ENCODE measurements at places on chromosomes 3 and 15.

- DNase-seq, result peak; percentile 71
Measured at GRCh38 chr15:33104212-33104611, 90.3 kb downstream of the FMN1 start.

DNA sequence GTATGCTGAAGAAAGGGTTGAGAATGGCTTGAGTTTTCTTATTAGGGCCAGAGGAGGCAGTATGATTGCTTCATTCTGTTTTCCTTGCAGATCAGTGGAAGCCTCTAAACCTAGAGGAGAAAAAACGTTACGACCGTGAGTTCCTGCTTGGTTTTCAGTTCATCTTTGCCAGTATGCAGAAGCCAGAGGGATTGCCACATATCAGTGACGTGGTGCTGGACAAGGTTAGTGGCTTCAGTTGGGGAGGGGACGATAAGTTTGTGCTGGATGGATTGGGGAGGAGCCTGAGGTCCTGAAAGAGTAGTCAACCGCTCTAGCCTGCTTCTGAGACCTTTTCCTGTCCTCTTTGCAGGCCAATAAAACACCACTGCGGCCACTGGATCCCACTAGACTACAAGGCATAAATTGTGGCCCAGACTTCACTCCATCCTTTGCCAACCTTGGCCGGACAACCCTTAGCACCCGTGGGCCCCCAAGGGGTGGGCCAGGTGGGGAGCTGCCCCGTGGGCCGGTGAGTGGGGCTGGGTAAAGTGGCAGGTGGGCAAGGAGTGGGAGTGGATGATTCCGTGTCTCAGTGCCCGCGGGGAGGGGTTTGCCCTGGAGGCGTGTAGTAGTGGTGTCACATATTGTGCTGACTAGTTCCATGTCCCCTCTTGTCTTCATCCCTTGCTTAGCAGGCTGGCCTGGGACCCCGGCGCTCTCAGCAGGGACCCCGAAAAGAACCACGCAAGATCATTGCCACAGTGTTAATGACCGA lies 8.5 kb downstream of the EIF4G1 start:
- no peak for DNase-seq

DNA sequence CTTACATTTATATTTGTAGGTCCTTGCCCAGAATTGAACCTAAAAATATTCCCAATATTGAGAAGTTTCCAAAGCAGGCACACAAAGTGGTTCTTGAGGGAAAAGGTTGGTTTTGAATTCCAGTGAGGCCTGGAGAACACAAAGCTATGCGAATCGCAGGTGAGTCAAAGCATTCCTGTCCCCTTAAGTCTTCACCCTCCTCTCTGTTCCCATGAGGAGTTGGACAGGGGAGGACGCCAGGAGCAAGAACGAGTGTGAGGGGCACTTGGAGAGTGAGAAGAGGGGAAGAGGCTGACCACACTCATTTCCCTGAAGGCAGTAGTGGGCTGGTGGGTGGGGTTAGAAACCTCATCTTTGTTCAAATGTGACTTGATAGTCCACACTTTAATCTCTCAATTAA lies 185.8 kb upstream of the EOMES start:
- DNase-seq, result no peak

- DNase-seq, result no peak
Measured at GRCh38 chr3:152499791-152500385, 231.2 kb downstream of the MBNL1 start.

DNA sequence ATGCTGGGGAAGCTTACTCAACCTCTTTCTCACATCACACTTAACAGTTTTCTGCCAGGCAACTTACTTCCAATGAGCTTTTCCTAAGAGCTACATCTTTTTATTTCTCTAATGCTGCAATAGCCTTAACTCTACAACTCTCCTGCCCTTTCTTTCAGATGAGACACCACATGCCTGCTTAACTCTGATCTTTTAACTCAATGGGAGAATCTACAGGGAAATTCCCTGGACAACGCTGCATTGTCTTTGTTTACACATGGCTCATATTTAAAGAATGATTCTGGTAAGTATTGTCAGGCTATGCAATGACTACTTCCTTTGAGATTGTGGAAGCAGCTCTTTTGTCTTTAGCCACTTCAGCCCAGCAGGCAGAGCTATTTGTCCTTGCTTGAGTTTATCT lies 353.1 kb upstream of the BCHE start:
- DNase-seq, result no peak

GRCh38 chr15:85766001-85766831 lies 28.5 kb downstream of the KLHL25 start:
- no peak for DNase-seq

DNA sequence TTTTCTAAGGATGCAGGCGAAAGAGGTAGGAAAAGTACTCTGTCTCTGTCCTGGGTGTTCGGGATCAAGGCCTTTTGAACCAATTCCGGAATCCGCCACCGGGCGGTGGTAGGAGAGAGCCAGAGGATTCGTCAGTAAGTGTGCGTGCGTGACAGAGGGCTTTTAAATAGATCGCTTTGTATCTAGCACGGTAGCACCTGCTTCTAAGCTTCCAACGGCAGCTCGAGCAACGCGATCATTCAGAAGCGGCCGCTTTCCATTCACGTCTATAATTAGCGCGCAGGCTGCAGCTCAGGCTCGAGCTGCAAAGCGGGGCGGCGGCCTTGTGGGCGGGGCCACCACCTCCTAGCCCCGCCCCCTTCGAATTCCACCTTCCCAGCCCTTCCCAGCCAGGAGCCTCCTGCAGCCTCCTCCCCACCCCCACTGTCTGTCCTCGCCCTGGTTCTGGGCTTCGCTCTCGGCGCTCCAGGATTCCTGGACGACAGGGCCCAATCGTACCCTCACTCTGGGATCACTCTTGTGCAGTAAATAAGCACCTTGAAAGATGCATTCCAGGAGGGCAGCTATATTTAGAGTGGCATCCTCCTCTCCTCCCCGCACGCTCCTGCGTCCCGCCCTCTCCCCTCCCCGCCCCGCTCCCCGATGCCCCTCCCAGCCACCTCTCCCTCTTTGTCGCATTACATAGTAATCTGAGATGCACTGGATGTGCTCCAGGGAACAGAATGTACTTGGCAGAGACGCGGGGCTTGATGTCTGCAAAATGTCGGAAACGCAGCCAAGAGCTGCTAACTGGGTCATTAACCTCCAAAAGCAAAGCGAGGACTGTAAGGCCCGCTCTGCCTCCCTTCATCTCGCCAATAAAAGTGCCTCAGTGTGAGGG lies 224.1 kb upstream of the TPRG1 start:
- peak; percentile 98 for DNase-seq

- no peak for DNase-seq
Measured at GRCh38 chr3:168002786-168003368, 92.8 kb downstream of the GOLIM4 start.

- peak; percentile 54 for DNase-seq
Measured at GRCh38 chr3:177385831-177386301, 188.6 kb upstream of the TBL1XR1 start.

DNA sequence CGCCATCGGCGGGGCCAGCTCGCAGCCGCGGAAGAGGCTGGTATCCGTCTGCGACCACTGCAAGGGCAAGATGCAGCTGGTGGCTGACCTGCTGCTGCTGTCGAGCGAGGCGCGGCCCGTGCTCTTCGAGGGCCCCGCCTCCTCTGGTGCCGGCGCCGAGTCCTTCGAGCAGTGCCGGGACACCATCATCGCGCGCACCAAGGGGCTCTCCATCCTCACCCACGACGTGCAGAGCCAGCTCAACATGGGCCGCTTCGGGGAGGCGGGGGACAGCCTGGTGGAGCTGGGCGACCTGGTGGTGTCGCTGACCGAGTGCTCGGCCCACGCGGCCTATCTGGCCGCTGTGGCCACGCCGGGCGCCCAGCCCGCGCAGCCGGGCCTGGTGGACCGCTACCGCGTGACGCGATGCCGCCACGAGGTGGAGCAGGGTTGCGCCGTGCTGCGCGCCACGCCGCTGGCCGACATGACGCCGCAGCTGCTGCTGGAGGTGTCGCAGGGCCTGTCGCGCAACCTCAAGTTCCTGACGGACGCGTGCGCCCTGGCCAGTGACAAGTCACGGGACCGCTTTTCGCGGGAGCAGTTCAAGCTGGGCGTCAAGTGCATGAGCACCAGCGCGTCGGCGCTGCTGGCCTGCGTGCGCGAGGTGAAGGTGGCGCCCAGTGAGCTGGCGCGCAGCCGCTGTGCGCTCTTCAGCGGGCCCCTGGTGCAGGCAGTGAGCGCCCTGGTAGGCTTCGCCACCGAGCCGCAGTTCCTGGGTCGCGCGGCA lies 1.8 kb downstream of the TLNRD1 start:
- DNase-seq, result peak; percentile 48

DNA sequence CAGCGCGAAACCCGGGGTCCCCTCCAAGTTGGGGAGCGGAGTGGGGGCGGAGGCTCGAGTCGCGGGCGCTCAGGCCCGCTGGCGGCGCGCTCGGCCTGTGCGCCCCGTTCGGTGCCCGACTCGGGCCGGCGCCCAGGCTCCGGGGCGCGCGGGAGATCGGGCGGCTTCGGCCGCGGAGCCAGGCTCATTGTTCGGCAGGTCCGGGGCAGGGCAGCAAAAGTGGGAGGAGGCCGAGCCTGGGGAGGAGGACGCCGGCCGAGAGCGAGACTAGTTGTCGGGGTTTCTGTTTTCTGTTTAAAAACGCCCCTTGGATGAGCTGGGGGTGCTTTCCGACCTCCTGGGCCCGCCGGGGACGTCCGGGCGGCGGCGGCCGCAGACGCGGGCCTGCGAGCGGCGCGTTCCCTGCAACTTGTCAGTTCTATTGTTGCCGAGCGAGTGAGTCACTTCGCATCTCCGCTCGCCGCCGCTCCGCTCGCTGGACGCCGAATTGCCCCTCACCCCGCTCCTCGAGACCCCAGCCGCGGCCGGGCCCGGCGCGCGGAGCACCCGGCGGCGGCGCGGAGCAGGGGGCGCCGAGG lies 676 bp downstream of the TCF12 start:
- DNase-seq, result peak; percentile 81

DNA sequence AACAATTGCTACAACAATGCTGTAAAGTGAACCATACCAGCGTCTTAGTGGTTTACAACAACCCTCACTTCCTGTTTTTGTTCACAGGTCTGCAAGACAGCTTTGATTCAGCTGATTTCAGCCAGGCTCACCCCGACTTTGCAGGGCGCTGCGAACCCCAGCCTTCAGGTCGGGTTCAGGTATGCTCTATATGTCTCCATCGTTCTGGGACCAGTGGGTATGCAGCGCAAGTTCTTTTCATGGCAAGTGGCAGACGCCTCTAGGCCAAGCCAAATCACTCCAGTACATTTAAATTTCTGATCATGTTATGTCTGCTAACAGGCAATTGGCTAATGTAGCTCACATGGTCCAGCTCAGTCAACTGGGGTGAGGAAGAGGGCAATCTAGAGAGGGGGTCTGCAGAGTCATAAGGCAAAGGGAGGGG lies 52.4 kb upstream of the RGMA start:
- no peak for DNase-seq

DNA sequence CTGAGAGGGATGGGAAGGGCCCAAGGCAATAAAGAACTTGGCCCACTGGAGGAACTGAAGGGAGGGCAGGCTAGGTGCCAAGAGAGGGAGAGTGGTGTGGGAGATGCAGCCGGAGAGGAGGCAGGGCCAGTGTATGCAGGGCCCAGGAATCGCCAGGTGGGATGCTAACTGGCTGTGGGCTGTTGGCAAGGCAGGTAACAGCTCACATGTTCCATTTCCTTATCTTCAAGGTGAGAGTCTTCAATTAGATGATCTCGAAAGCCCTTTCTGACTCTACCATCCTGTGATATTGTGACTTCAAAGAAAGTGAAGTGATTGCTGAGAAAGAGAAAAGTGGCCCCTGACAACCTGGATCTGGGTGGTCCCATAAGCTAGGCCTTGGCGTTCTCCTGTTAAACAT lies 49.0 kb downstream of the CASR start:
- no peak for DNase-seq

GRCh38 chr15:58212909-58213526 lies 74.8 kb downstream of the AQP9 start:
- peak; percentile 77 for DNase-seq

DNA sequence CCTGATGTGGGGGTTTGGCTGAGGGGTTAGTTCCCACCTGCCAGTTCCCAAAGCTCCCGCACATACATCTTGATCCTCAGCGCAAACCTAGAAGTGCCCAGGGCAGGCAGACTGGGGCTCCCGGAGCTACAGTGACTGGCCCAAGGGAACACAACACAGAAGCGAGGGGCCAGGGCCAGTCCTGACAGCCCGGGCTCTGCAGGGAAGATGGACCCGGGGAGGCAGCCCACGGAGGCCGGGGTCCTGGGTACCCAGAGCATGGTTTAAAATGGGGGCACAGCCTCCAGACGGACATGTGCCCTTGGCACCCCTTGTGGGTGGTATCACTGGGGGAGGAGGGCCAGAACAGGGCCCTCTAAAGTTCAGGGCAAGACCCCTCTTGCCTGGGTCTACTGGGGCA lies 5.1 kb downstream of the CPN2 start:
- DNase-seq, result no peak

DNA sequence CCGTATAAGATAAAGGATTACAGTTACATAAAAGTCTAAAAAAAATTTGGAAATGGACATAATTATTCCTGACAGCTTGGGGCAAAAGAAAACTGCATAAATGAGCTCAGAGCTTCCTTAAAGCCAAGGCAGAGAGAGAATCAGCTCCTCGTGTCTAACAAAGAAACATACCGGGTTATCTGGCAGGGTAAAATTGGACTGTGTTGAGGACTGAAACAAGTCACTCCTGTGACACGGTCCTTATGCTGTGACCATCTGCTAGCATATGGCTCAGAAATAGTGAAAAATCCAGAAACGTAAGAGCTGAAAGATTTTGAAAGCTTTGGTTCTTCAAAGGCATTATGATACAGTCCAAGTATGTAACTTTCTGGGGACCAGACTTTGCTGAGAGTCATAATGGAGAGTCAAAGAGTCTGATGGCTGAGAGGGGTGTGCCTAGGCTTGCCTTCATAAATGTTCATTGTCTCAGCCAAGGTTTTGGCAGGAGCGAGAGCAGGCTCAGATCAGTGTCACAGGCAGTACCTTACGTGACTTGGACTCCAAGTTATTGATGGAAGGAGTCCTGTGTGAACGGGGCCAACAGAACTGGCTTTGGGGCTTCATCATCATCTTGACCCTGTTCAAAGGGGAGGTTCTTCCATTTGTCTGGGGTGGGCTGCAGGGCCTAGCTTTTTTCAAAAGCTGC lies 12.5 kb downstream of the MAP6D1 start:
- no peak for DNase-seq

DNA sequence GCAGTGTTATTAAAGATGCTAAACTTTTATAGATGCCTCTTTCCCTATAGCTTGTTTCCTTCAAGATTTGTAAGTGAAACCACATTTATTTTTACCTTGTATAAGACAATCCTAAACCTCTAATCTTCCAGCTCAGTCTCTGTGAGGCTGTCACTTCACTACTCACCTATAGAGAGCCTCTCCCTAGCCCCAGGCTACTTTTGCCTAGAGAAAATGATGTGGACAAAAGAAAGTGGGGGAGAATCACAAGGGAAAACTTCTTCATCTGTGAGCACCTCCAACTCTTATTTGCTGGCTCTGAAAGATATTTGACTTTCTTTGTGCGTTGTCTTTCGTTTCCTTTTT lies 74.9 kb upstream of the SCN5A start:
- no peak for DNase-seq

DNA sequence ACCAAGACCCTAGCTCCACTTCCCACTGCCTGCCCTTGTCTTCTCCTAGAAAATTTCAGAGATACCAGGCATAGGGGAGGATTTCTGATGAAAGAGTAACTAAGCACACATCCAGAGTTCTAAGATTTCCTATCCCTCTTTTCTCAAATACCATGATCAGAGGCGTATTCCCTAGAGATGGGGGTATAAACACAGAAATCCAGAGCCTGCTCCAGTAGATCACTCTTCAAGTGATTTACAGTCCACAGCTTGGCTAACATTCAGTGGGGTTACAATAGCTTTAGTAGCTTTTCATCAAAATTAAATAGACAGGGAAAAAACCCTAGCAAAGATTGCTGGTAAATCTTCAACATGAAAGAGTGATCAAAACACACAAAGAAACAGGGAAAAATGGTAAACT lies 800.7 kb upstream of the GRM7 start:
- no peak for DNase-seq

- no peak for DNase-seq
Measured at GRCh38 chr15:67794832-67795574, 30.3 kb upstream of the SKOR1 start.
